ENCODE measurements at places on chromosomes 7 and 10.

- DNase-seq: no peak
Measured at GRCh38 chr7:120915314-120916105, 35.1 kb upstream of the ING3 start.

DNA sequence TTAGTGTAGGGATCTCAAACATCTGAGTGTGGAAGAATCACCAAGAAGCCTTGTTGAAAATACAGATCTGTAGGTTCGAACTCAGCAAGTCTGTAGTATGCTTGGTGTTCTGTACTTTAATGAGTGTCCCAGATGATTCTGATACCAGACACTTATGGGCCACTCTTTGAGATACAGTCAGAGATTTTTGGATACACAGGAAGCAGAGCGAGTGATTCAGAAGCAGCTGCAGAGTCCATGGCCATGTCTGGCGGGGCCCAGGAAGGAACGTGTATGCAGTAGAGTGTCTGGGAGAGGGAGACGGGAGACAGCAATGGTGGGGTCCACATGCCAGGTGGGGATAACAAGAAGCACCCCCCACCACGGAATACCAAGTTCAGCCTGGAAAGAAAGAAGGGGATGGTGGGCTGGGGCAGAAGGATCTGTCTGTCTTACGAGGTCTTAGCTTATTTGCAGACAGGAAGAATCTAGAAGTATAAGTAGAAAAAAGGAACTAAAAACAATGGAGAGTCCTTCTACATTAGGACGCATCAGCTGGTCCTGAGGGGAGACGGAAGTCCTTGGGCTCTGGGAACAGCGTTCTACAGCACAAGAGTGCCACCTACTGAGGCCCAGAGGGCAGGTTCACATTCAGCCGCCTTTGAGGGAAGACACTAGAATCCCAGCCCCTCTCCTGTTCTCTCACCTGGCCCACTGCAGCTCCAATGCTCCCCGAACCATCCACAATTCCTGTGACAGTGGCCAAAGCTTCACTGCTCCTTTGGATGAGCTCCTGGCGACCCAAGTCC, 55.4 kb downstream of the SLC37A3 start:
- no peak for DNase-seq

DNA sequence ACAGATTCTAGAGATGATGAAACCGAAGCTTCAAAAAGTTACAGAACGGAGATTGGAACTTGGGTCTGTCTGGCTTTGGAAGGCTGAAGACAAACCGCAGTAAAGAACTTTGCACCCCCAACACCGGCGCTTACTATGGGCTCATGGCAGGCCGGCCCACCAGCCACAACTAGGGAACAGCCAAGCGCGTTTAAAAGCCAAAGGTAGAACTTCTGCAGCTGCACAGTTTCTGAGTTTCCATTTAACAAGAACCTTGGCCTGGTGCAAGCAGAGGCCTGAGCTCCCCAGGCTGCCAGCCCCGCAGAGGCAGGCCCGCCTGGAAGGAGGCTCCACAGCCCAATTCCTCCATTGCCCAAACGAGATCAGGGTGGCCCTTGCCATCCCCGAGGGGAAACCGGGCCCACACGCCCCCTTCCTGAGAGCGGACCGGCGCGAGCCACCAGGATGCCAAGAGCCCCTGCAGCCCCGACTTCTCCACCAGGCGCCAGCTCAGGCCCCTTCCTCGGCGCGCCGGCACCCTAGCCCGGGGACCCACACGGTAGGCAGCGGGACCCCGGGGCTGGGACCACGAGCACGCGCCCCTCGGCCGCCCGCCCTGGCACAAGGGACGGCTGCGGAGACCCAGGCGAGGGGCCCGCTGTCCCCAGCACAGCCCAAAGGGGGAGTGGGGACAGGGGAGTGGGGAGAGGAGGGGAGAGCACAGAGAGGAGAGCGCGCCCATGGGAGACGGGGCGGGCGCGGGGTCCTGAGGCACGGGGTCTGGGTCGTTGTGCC, 566 bp downstream of the MAD1L1 start:
- no peak for DNase-seq

DNA sequence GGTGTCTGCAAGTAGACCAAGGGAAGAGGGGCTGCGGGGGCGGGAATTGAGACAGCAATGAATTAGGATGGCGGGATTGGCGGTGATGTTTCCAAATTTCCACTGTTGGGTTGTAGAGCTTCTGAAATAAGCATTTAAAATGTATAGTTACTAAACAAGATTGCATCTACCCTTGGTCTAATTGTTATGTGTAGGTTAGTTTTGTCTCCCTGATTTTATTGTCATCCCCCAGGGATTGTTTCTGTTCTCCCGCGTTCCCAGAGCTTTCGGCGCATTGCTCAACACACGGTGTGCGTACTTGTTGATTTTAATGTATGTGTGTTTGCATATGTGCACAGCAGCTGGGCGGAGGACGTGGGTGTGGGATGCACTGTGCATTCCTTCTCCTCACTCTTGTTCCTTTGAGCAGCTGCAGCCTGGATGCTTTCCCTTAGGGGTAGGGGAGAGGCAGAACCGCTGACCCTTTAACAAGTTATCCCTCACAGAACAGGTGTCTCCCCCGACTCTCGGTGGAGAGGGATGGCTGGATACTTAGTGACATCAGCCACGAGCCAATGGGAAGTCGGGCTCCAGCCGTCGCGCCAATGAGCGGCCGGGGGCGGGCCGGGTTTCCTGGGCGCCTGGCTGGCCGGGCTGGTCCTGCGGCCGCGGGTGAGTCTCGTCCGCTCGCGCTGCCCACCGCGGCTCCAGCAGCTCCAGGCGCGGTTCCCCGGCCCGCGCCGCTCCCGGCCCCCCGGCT, at the start of gene TSPAN33:
TSS of gene TSPAN33 (plus strand) at position 613 of the 739 bp plus-strand sequence. CDS start 274 bp downstream, outside the sequence.
- no peak for DNase-seq

GRCh38 chr7:156014201-156014600, 201.9 kb upstream of the SHH start:
- DNase-seq: no peak

GRCh38 chr7:39098506-39098905, 120.8 kb downstream of the POU6F2 start:
- DNase-seq: no peak

DNA sequence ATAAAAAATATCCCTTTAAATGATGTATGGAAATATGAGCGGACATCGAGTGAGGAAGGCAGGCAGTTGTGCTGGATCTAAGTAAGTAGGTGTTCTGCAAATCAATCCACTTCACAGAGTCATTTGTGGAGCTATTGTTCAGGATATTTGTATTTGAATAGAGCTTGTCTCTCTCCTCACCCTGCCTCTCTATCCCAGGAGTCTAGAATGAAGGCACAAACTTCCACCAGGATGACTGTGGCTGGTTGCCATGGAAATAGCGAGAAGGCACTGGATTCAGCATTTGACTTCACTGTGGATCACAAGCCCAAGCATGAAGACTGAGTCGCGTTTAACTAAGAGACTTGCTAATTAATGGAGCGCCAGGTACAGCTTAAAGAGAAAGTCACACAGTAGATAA, 53.2 kb downstream of the NPY start:
- DNase-seq: no peak

DNA sequence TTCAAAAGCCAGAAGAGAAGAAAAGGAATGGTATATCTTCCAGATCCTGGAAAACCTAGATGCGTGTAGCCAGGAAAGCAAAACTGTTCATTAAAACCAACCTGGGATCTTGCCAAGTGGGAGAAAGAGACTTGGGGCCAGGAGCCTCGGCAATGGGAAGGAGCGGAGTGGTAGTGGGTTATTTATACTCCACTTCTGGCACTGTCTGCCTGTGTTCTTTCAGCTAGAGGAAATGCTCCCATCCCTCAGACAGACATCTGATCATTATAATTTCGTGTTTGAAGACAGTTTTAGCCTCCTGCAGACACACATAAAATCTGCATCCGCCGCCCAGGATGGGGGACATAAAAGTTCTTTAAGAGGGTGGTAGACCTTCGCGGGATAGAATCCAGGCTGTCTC, 421.6 kb downstream of the RPS24 start:
- no peak for DNase-seq

GRCh38 chr10:79376078-79376628, 28.9 kb downstream of the PPIF start:
- no peak for DNase-seq

DNA sequence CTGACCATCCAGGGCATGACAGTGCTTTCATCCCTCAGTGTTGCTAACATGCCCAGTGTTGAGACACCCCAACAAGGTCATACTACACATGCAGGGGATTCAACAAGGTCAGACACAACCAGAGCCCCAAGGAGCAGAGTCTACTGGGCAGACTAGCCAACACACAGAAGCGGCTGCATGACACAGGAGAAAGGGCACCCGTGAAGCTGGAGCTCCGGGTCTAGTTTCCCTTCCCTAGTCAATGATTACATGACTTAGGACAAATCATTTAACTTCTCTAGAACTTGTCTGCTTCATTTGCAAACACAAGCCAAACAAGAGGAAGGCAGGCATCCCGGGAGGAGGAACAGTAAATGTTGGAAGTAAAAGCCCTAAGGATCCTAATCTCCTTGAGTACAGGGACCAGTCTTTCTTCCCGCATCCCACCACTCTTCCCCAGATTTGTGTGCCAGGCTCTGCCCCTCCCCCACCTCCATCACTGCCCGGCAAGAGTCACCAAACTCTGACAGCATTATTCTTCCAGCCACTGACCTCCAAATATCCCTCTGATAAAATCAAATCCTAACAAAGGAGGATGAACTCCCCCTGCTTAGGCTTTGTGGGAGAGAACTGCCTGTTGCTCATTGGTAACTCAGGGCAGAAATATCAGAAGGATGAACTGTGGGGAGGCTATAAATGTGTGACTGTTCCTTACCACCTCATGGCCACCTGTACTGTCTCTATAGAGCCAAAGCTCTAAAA, 104.3 kb downstream of the KCNMA1 start:
- no peak for DNase-seq

DNA sequence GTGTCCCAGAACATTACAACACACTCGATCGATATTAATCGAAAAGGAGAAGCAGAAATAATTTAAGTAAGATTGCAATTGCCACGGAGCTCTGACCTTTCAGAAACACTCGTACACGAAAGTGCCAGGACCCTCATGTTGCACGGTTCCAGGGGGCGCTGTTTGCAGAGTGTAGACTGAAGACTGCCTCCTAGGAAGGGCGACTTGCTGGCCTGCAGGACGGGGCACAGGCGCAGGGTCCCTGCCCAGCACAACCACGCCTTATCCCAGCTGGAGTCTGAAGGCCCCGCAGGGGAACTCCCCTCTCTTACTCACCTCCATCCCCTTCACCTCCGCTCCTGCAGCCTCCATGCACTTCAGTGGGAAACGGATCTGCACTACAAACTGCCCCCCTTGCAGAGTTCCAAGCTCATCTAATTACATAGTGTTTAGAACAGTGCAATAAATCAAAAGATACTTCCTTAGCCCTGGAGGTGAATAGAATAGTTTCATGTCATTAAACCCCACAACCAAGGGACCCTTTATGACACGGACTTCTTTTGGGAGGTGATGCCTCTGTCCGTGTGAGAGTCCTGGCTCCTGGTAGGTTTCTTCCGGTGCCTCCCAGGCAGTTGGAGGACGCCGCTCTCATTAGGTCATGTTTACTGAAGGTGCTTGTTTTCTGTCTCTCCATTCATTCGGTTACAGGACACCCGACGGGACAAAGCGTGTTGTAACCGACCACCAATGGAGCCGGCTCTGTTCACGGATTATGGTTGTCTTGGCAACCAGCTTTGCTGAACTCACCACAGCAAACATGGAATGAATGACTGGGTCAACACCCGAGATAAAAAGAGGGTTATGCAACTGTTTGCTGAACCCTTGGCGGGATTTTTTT, 262.2 kb downstream of the BAMBI start:
- no peak for DNase-seq

DNA sequence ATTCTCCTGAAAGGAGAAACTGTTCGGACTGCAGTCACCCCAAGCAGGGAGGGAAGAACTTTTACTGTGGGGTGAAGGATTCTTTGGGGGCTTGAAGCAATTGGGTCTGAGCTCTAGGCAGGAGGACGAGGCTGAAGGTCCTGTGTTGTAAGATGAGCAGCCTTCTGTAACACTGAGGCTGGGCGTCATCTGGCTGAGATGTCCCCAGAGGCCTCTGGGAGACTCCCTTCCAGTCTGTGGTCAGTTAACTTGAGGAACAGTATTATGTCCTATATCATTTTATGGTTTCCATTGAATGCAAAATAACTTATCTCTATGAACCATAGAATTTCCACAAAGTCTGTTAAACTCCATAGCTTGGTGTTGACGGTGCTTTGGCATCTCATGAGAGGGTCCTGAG, 26.3 kb downstream of the FIGNL1 start:
- DNase-seq: no peak

DNA sequence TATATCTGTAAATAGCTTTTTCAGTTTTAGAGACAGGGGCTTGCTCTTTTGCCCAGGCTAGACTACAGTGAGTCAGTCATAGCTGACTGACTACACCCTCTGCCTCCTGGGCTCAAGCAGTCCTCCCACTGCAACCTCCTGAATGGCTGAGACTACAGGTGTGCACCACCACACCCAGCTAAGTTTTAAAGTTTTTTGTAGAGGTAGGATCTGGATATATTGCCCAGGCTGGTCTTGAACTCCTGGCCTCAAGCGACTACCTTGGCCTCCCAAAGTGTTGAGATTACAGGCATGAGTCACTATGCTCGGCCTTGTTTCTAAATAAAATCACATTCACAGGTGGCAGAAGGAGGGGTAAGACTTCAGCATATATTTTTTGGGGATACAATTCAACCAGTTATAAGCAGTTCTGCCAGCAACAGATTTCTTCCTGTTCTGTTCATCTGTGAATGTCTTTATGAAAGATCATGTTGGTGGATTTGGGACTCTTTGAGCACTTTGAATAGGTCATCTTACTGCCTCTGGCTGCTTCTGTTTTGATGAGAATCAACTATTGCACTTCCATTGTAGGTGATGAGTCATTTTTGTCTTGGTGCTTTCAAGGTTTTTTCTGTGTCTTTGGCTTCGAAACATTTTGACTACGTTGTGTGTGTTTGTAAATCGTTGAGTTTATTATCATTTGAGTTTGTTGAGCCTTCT, 15.7 kb downstream of the RBM33 start:
- no peak for DNase-seq

- no peak for DNase-seq
Measured at GRCh38 chr7:154503962-154504550, 451.9 kb downstream of the DPP6 start.

DNA sequence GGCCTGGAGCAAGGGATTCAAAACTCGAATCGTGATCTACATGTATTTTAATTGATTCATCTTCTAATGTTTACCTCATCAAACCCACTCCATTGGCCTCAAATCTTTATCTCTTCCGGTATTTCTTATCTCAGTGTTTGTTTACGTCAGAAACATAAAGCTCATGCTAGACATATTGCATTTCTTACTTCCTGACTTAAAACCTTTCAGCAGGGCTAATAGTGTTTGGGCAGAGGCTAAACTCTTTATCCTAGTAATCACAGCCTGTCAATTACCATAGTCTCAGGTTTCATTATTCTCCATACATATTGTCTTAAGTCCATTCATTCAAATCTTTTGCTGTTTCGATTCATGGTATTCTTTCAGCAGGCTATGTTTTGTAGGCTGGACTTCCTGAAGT, 81.3 kb upstream of the AGR3 start:
- no peak for DNase-seq

GRCh38 chr7:22732556-22733126, 5.6 kb downstream of the IL6 start:
- no peak for DNase-seq

Data from esophagus squamous epithelium (tissue), 5 donors.